B cell (primary cell): ENCODE measurements at places on chromosomes 2 and 18.
A peak's percentile ranks its signal among the peaks of the same experiment; 100 is the strongest.

GRCh38 chr2:44777537-44777936 is 164.0 kb upstream of the SIX3 start:
- DNase-seq = peak; percentile 76

GRCh38 chr18:53441761-53442414 is 782.6 kb downstream of the MBD2 start:
- DNase-seq = no peak

- no peak for DNase-seq
These were observed 258.4 kb downstream of the LOXHD1 start for GRCh38 chr18:46398625-46399024.

- DNase-seq = no peak
These were observed 43.8 kb downstream of the CDH19 start for GRCh38 chr18:66560094-66560493.

- no peak for DNase-seq
These were observed 927.0 kb downstream of the DPP10 start for GRCh38 chr2:115369400-115369799.

DNA sequence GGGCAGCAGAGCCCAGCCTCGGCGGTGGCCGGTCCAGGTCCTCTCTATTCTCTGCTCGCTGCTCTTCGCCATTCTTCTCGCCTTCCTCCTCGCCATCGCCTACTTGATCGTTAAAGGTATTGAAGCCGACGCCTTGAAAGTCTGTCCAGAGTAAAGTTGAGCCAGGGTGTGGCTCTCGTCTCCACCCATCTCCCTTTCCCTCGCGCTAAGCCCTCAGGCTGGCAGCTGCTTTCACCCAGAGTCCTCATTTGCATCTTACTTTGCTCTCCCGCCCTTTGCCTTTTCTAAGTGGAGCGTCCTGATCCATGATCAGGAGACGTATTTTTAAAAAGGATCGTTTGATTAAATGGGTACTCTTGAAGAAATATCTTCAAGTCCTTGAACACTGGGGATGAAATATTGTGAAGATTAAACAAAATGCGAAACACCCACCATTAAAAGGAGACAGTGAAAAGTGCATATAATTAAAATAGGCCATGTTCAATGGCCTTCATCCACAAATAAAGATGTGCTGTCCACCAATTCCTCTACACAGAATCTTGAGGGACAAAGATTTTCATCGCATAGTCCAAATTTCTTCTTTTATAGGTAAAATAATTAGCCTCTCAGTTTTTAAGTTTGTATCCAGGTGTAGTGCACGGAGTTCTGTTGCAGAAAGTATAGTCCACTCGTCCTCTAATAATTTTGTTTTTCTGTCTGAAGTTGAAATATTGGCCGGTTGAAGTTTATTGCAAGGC is 657 bp downstream of the ARL6IP6 start:
- DNase-seq = no peak

DNA sequence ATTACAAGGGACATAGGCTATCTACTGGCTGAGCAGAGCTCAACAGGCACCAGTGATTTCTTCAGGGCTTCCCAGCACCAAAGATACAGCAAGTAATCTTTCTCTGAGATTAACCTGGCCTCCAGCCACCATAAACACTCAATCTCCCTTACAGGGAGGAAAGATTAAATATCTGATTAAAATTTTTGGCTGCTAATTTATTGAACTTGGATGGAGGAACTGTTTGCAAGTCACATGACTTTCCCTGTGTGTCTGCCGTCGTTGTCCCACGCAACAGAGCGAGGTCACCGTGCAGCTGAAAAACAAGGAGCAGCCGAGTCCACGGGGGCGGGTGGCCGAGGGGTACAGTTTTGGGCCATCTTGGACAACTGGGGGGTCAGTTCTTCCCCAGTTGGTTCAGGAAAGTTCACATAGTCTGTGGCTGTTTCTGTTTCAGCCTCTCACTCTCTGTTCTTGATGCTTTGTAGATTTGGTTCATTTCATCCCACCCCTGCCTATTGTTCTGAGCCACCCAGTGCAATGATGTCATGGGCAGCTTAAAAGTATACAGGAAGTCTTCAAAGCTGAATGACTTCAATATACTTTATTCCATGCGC is 186.8 kb upstream of the CTAGE1 start:
- no peak for DNase-seq

DNA sequence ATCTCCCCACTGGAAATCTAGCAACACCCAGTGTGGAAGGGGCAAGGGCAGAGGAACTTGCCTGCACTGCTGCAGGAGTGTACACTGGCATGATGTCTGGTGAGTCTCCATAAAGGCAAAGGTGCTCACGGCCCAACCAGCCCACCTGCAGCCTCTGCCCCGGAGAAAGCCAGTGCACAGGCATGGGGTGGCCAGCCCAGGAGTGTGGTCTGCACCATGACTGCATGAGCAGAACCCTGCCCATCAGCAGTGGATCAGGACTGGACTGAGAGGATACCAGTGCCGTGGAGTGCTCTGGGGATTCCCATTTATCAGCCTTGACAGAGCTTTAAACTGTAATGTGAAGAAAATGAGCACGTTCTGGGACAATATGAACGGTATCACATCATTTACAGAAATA is 342.6 kb upstream of the HS6ST1 start:
- DNase-seq = no peak

- no peak for DNase-seq
These were observed at the start of gene SLC19A3 for GRCh38 chr2:227717687-227718567. Gene SLC19A3 (minus strand): TSS chr2:227718028. CDS start chr2:227702318, 15,710 bp downstream.

DNA sequence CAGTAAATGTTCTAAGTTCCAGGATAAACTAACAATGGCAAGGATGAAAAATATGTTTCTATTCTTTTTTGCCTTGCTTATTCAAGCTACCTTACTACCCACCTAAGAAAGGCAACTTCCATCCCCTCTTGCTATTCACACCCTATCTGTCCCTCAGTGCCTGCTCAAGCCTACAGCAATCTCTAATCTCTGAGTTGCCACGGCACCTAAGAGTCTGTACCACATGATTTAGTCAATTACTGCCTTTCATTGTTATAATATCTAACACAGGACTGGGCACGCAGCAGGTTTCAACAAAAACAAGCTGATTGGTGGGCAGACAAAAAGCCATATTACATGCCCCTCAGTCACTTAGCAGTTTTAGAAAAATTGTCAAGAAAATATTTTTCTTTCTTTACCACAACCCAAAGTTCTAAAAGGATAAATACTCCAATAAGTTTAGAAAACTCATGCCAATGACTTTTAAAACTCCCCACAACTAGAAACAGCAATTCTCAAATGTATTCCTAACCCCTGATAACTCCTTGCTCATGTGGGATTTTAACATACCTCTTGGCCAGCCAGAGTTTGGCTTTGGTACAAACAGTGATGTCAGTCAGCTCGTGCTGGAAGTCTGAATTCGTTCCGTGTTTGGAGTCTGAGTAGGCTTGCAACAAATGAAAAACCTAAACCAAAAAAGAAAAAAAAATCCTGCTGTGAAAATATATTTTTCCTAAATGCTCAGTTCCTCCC is 117.3 kb upstream of the ZFP36L2 start:
- DNase-seq = no peak

GRCh38 chr2:119142824-119143223 is 15.7 kb downstream of the C1QL2 start:
- DNase-seq = no peak

GRCh38 chr2:29878898-29879297 is 42.5 kb downstream of the ALK start:
- no peak for DNase-seq

DNA sequence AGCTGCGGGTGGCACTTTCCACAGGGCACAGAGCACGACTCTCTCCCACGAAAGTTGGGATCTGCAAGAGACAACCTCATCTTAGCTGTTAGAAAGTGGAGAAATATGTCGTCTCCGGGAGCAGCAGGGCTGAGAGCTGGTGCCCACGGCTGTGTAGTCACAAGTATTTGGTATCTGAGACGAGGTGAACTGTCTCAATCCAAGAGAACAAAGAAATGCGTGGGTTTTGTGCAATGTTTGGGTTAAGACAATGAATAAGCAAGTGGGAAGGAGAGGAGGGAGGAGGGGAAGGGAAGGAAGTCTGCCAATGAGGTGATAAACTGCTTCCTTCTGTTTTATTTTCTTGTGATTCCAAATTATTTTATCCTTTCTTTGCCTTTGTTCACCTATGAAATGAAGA is 18.0 kb downstream of the DYTN start:
- DNase-seq = no peak

GRCh38 chr2:224881846-224882245 is 160.4 kb downstream of the DOCK10 start:
- no peak for DNase-seq

DNA sequence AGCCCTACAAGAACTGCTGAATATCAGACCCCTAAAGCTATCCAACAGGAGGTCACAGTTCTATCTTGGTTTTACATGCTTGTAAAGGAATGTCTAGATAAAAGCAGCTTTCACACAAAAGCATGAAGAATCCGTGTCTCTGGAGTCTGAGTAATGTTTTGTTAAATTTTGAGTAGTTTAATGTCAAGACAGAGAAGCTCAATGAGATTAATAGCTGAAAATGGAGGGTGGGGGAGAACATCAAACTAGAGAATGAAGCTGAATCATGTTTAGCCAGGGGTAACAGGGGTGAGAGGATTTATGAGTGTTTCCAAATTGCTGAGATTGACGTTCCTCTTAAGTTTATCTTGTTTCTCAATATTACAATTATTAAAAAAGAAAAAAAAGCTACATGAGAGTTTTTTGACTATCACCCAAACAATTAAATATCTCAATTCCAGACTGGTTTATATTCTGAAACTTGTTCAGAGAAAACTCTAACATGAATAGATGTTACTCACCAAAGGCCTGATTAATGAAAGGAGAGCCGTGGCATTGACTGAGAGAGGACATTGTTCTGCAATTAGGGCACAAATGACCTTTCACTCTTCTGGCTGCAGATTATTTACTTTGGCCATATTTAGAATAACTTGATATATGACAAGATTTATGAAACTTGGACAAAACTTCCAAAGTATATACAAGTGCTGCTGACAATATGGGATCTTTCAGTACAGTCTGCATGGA is 266.4 kb upstream of the ETAA1 start:
- no peak for DNase-seq

- DNase-seq = peak; percentile 65
These were observed 28.7 kb upstream of the RPRD1A start for GRCh38 chr18:36095936-36096519.

DNA sequence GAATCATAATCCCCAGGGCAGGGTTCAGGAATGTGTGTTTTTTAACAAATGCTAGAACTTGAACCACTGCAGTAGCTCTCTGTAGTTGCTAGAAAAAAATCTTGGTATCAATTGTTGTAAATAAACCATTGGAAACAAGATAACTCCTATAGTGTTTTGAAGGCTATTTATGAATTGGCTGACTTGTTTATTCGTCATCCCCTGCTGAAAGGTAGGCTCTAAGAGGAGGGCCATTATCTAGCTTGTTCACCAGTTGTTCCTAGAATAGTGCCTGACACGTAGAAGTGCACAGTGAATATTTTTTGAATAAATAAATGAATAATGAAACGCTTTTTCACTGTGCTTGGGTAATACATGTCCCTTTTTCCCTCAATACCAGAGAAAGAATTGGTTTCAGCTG is 211.4 kb downstream of the BABAM2 start:
- no peak for DNase-seq

DNA sequence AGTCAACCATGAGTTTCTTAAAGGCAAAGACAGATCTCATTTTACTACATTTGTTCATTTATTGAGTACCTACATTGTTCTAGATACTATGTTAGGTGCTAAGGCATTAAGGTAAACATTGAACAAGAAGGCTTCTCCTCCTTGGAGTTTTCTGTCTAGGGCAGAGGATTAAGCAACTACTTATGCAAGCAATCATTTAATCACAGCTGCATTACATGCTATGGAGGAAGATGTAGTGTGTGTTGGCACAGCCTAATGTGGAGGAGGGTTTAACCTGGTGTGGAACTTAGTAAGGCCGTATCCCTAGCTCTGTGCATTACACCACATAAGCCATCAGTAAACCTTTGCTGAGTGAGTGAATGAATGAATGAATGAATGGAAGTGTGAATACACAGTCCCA is 106.5 kb upstream of the MAP3K20 start:
- no peak for DNase-seq

GRCh38 chr18:11962597-11962996 is 18.7 kb upstream of the IMPA2 start:
- no peak for DNase-seq

DNA sequence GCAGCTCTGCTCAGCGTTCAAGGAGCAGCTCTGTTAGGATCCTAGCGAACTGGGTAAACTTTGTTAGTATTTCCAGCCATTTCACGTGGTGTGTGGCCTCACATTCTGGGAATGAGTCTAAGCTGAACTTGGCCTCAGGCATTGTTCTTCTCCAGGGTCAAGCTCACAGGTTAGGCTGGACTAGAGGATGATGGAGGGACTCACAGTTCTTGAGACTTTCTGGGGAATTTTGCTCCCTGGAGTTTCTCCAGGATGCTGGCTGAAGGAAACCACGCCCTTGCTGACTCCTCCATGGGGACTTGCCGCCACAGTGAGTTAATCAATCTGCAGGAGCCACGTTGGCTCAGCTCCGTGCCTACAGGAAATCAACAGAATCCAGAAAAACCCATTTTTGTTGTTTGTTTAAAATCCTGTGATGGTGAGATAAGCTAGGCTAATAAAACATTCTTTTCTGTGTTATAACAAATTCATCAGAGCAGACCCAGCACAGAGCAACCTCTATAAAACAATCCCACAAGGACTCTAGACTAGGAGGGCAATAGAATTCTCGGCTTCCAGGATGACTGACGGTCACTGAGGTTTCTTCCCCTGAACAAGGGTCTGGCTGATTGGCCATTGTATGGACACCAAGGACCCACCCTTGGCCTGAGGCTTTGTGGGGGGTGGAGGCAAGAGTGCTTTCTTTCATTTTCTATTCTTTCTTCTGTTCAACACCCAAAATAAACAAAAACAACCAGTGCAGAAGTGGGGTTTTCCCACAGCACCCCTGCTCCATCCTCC is 12.6 kb downstream of the CNDP1 start:
- DNase-seq = no peak

- no peak for DNase-seq
These were observed 76.4 kb upstream of the ACVR1 start for GRCh38 chr2:157952558-157952957.

GRCh38 chr2:48722391-48722790 is 33.1 kb downstream of the LHCGR start:
- no peak for DNase-seq

- no peak for DNase-seq
These were observed 138.8 kb downstream of the MYT1L start for GRCh38 chr2:2192091-2192955.
